ENCODE measurements at places on chromosomes 1 and 21.
A peak's percentile ranks its signal among the peaks of the same experiment; 100 is the strongest.

DNA sequence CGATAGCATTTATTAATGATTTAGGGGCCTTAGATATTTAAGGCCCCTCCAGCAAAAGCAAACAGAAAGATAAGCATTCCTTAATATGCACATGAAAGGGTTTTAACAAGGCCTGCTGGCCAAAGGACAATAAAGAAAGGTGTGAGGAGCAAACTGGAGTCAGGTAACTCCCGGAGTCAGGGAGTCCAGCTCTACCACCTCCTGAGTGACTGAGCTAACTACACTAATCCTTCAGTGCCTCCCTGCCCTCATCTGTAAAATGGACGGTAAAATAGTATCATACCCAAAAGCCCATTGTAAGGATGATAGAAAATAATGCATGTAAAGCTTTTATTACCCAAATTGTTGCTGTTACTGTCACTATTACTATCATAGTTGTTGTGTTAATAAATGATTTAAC, 161.7 kb downstream of the SIPA1L2 start:
- H3K4me3 ChIP-seq, result no peak overlapping the region
- H3K27ac ChIP-seq, result no peak overlapping the region
- H3K36me3 ChIP-seq, result peaks cover 11% of the 10 kb centered on the region
- H3K4me1 ChIP-seq, result peaks cover 3% of the 10 kb centered on the region
- H3K27me3 ChIP-seq, result peaks cover 2% of the 10 kb centered on the region

GRCh38 chr1:112599477-112599876, 19.5 kb downstream of the ST7L start:
- no peak overlapping the region for H3K4me3 ChIP-seq
- no peaks in the 10 kb centered on the region for H3K4me1 ChIP-seq
- no peaks in the 10 kb centered on the region for H3K36me3 ChIP-seq
- no peaks in the 10 kb centered on the region for H3K27me3 ChIP-seq
- no peak overlapping the region for H3K27ac ChIP-seq

GRCh38 chr1:203929741-203930309, 68.4 kb downstream of the SNRPE start:
- no peak overlapping the region for H3K27ac ChIP-seq
- no peak for DNase-seq
- peaks cover 1% of the 10 kb centered on the region for H3K27me3 ChIP-seq
- no peak overlapping the region for H3K4me3 ChIP-seq
- no peaks in the 10 kb centered on the region for H3K36me3 ChIP-seq
- H3K4me1 ChIP-seq, result no peaks in the 10 kb centered on the region

- H3K36me3 ChIP-seq, result no peaks in the 10 kb centered on the region
- H3K4me3 ChIP-seq, result no peak overlapping the region
- H3K27ac ChIP-seq, result no peak overlapping the region
- no peak for DNase-seq
- peaks cover 39% of the 10 kb centered on the region for H3K4me1 ChIP-seq
- H3K27me3 ChIP-seq, result peaks cover 11% of the 10 kb centered on the region
Measured at GRCh38 chr1:202694314-202694713, 15.9 kb downstream of the SYT2 start.

DNA sequence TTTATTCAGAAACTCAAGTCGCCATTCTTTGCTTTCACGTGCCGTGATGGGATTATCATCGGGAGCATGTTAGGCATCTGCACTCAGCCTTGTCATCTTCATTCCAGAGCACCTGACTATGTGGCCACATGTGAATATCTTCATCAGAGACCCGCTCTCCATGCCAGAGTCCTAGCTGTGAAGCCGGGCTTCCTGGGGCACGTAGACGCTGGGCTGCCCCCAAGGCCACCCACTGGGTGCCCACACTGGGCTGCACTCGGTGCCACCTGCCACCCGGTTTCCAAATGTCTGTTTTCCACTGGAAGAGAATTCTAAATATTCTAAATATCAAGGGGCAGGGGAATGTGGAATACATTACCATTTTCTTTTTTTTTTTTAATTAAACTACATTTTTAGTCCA, 43.8 kb downstream of the SLC37A1 start:
- H3K4me1 ChIP-seq, result peaks cover 34% of the 10 kb centered on the region
- H3K27ac ChIP-seq, result no peak overlapping the region
- H3K36me3 ChIP-seq, result peaks cover 11% of the 10 kb centered on the region

GRCh38 chr1:235865565-235866204, 1.0 kb downstream of the LYST start:
- H3K27ac ChIP-seq, result peak overlapping the region; percentile 98
- H3K36me3 ChIP-seq, result no peaks in the 10 kb centered on the region
- H3K27me3 ChIP-seq, result peaks cover 4% of the 10 kb centered on the region

DNA sequence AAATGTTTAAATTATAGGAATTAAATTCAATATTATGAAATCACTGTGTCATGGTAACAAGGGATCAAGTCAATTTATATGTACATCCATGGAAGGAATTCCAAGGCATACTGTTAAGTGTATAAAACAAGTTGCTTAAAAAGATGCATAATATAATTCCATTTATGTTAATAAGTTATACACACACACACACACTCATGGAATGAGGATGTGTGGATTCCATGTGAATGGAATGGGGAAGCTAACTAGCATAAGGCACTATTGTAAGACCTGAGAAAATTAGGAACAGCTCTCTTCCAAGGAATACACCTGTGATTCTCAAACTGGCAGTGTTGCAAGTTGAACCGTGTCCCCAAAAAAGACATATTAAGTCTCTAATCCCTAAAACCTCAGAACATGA, 17.6 kb upstream of the TRAF3IP3 start:
- no peaks in the 10 kb centered on the region for H3K36me3 ChIP-seq
- DNase-seq, result no peak
- H3K27ac ChIP-seq, result no peak overlapping the region
- no peak overlapping the region for H3K4me3 ChIP-seq
- no peaks in the 10 kb centered on the region for H3K27me3 ChIP-seq
